ENCODE measurements at places on chromosomes 3 and 15.

GRCh38 chr3:12954891-12955650, 113.7 kb upstream of the RPL32 start:
- peak; percentile 99 for DNase-seq

DNA sequence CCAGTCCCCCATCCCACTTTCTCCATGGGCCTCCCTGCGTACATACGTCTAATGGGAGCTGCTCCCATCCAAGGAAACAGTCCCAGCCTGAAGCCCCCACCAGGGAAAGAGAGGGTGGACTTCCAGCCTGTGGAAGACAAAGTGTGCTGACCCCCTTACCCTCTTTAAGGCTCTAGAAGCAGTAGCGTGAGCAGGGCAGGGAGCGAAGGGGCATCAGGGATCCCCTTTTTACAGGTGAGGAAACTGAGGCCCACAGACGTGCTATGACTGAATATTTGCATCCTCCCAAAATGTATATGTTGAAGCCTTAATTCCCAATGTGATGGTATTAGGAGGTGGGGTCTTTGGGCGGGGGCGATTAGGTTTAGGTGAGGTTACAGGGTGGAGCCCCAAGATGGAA, 83.4 kb downstream of the TOP2B start:
- no peak for DNase-seq

DNA sequence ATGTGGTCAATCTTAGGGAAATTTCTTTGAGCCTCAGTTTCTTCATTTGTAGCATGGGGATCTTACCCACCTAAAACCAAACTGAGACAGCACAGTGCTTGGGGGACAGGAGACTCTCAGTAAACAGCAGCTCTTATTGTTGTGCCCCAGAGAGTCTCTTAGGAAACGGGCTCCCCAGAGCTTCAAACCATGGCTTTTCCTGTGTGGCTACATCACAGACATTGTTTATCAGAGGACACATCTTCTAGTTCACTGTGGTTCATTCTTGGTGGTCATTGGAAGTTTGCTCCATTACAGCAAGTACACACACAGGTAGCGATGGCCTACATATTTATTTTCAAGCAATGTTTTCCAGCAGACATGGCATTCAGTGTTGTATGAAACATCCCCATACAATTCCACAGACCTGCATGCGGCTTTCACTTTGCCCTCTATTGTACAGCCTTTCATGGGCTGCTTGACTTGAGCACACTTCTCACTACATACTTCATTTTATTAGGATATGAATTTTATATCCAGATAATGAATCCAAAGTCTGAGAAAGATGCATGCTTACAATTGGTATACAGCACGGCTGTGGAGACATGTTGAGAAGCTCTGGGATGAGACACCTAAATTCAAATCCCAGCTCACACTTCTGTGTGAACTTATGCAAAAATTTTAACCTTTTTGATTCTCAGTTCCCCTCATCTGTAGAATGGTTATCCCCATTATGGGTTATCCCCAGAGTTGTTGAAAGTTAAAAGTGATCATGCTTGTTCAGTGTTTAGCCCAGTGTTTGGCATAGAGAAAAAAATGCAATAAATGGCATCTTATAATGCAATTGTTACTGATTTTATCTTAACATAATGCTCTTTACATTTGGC, 84.8 kb upstream of the ICE2 start:
- no peak for DNase-seq

- DNase-seq = peak; percentile 20
Observed at GRCh38 chr3:143328451-143328850, 208.9 kb downstream of the CHST2 start.

- DNase-seq = no peak
Observed at GRCh38 chr3:123899300-123899865, 15.3 kb upstream of the MYLK start.

GRCh38 chr3:36736301-36736700, 28.1 kb downstream of the DCLK3 start:
- DNase-seq = peak; percentile 31

GRCh38 chr3:196749125-196749524, 9.5 kb downstream of the PAK2 start:
- DNase-seq = no peak

DNA sequence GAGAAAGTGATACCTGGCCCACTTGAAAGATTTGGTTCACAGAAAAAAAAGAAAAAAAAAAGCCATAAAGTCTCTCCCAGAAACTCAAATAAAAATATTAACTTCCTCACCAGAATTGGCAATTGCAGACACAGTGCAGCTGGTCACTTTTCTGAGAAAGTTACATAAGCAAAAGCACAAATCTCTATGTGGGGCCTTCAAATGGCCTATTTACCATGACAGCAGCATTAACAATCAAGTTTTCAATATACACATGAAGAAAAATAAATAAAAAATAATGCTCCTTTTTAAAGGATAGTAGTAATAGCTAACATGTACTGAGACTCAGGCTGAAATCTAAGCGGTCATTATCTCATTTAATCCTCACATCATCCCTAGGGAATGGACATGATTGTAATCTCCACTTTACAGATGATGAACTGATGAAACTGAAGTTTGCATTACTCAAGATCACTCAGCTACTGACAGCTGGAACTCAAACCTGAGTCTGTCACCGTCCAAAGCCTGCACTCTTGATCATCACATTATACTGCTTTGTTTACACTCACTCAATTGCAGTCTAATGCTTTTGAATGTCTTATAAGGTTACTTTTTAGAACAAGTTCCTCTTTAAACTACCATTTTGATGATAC, 3.3 kb downstream of the NPTN start:
- DNase-seq = no peak

GRCh38 chr3:49745986-49746385, 22.2 kb upstream of the GMPPB start:
- no peak for DNase-seq

DNA sequence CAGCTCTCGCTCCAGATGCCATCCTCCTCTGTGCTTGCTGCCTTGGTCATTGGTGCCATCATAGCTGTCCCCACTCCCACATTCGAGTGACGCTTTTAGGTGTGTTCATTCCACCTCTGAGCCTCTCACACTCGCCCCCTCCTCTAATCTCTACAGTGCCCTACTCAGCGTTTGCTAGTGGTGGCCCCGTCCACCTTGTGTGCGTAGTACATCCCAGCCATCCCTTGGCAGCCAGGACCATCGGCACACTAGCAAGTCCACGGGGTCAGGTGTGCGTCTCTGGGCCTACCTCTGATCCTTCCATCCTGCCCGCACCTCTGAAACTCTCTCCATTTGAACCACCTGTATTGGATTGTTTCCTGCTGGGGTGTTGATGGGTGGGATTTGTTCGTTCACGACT, 54.2 kb upstream of the RGMA start:
- DNase-seq = no peak

DNA sequence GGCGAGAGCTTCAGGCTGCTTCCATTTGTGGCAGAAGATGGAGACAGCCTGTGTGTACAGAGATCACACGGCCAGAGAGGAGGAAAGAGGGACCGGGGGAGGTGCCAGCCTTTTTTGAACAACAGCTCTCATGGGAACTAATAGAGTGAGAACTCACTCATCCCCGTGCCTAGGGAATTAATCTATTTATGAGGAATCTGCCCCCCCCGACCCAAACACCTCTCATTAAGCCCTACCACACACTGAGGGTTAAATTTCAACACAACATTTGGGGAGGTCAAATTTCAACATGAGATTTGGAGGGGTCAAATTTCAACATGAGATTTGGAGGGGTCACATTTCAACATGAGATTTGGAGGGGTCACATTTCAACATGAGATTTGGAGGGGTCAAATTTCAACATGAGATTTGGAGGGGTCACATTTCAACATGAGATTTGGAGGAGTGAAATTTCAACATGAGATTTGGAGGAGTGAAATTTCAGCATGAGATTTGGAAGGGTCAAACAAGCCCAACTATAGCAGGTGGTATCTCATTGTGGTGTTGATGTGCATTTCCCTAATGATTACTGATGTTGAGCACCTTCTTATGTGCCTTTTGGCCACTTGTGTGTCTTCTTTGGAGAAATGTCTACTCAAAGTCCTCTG, 20.6 kb upstream of the RFTN1 start:
- DNase-seq = no peak

- DNase-seq = peak; percentile 51
Observed at GRCh38 chr3:48367201-48367600, 4.8 kb upstream of the FBXW12 start.

Measured in hematopoietic multipotent progenitor cell treated with erythropoietin and hydrocortisone succinate and interleukin-3 and kit ligand, for 8 days (in vitro differentiated cells).